Spinal cord (tissue), 10 donors: ENCODE measurements at places on chromosomes 7 and 10. TPM values are rescaled to one million over a fixed set of nuclear protein-coding genes. Genes with fewer than 3 reads are reported as not detected.
A peak's percentile ranks its signal among the peaks of the same experiment; 100 is the strongest.

Gene GJD4
- total RNA-seq: not detected

Gene C10orf67
- 1.0 TPM for total RNA-seq

GRCh38 chr7:78523930-78524329, 725.4 kb downstream of the PHTF2 start:
- H3K4me3 ChIP-seq: no peak overlapping the region
- no peak for DNase-seq
- H3K27ac ChIP-seq: no peak overlapping the region

Gene LAMTOR4
- total RNA-seq: 59.2 TPM

Gene ITIH2
- 128 TPM for total RNA-seq

GRCh38 chr7:24365606-24366005, 81.6 kb downstream of the NPY start:
- no peak overlapping the region for H3K4me3 ChIP-seq
- DNase-seq: no peak
- no peak overlapping the region for H3K27ac ChIP-seq
- H3K27me3 ChIP-seq: no peaks in the 10 kb centered on the region
- H3K36me3 ChIP-seq: no peaks in the 10 kb centered on the region

DNA sequence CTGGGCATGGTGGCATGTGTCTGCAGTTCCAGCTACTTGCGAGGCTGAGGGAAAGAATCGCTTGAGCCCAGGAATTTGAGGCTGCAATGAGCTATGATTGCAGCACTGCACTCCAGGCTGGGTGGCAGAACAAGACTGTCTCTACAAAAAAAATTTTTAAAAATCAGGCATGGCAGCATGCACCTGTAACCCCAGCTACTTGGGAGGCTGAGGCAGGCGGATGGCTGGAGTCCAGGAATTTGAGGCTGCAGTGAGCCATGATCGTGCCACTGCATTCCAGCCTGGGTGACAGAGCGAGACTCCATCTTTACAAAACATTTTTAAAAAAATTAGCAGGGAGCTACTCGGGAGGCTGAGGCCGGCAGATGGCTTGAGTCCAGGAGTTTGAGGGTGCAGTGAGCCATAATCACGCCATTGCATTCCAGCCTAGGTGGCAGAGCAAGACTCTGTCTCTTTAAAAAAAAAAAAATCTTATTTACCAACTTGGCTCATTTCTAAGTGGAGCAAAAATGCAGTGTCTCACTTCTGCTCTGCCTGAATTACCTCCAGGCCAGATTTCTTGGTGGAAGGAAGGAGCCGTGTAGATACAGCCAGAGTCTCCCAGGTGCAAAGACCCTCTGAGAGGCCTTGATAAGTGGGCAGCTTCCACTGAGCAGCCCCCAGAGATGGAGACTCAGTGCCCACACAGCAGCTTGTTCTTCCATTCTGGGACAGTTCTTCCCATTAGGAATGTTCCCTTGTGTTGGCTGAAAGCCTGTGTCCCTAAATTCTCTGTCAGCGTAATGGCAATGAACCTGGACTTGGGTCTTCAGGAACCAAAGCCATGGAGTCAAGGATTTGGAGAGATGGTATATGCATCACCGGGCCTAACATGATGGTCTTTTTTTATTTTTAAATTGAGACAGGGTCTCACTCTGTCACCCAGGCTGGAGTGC, 30.0 kb downstream of the GTF2IRD1 start:
- H3K4me3 ChIP-seq: no peak overlapping the region
- H3K36me3 ChIP-seq: peaks cover 3% of the 10 kb centered on the region
- H3K27me3 ChIP-seq: no peaks in the 10 kb centered on the region
- H3K27ac ChIP-seq: peak overlapping the region; percentile 52
